ENCODE measurements at places on chromosomes 4 and X.
A peak's percentile ranks its signal among the peaks of the same experiment; 100 is the strongest.

- no peak for DNase-seq
These were observed 1427.0 kb downstream of the ADGRL3 start for GRCh38 chr4:62627141-62627540.

- no peak for DNase-seq
These were observed 662.2 kb upstream of the BOD1L1 start for GRCh38 chr4:14289708-14290107.

DNA sequence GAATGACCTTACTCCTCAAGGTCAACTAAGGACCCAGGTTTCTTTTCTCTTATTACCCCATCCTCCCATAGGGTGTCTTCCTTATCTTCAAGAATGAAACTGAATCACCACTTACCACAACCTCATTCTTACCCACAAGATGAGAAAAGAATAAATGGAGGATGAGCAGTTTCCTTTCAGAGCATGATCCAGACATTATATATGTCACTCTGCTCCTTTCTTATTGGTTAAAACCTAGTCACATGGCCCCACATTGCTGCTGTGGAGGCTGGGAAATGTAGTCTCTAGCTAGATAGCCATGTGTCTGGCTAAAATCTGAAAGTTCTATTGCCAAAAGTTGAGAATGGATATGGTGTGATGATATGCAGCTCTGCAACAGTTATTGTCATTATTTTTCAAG lies 62.4 kb upstream of the RAI2 start:
- DNase-seq = no peak

DNA sequence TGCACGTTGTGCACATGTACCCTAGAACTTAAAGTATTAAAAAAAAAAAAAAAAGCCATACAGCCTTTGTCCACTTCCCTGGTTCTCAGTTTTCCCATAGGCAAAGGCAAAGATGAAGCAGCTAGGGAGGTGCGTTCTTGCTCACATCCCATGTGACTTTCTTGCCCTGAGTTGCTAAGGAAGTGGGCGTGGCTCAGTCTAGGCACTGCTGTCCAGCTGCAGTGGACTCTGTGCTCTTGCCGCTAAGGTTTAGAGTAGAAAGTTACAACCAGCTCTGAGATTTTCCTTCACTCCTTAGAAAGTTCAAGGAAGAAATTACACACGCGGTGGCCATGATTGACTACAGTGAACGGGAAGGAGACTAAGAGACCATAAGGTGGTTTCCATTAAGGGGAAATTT lies 144.7 kb downstream of the NAA11 start:
- no peak for DNase-seq

GRCh38 chrX:151793886-151794285 lies 59.3 kb downstream of the CNGA2 start:
- no peak for DNase-seq

DNA sequence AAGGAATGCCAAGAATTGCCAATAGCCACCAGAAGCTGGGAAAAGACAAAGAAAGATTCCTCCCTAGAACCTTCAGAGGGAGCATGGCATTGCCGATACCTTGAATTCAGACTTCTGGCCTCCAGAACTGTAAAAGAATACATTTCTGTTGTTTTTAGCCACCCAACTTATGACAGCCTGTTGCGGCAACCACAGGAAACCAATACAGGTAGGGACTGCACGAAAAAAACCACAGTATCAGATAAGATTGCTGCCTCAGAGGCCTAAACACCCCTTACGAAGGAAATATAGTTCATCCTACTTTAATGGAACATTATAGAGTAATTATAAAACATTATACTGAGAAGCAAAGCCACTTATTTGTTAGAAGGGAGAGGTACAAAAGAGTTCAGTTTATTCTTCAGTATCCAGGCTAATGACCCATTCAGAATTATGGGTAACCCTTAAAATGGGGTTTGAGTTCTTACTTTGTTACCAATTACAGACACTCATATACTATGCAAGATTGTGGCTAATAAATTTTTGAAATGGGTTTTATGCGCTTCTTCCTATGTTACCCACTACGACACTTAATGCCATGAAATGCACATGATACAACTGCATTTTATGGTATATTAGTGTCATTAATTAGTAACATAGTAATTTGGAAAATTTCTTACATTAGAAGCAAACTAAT lies 37.4 kb upstream of the SMIM10L2A start:
- peak; percentile 1 for DNase-seq

- no peak for DNase-seq
These were observed 10.9 kb downstream of the DCK start for GRCh38 chr4:71004281-71004851.
